ENCODE measurements at places on chromosomes 1 and 21.

DNA sequence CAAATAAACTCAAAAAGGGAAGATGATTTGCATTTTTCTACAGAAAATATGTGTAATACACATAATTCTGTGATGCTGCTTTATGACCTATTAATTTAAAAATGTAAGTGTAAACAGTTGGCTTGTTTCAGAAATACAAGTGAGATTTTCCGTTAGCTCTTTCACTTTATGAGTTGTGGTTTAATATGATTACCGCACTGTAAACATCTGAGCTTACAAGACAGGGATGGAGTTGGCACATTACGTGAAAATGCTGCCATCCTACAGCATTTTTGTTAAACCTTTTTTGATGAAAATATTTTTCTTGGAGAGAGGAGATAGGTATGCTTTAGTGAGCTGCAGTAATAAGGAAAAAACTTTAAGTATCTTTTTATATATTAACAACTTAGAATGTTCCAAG is 426.8 kb upstream of the ADAMTS5 start:
- DNase-seq = no peak

DNA sequence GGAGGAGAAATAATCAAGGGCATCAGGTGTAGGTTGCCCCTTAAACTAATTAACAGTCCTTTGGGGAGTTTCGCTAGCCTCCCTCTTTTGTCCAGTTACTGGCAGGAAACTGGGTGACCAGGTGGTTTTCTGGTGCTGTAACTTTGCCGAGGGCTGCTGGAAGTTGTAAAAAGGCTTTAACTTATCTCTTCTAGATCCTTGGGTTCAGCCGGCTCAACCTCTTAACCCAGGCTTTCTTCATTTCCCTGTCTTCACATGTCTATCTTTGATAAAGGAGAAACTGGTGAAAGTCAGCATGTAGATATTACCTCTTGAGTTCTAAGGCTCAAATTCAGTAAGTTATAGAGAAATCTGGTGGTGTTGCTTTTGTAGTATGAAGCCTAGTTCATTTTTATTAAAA is 289.7 kb upstream of the NRIP1 start:
- no peak for DNase-seq

GRCh38 chr1:111620441-111620971 is 917 bp downstream of the RAP1A start:
- DNase-seq = no peak

GRCh38 chr1:180281490-180281889 is 51.4 kb downstream of the LHX4 start:
- no peak for DNase-seq

- no peak for DNase-seq
These were observed 9.6 kb upstream of the C8B start for GRCh38 chr1:56975446-56975845.

DNA sequence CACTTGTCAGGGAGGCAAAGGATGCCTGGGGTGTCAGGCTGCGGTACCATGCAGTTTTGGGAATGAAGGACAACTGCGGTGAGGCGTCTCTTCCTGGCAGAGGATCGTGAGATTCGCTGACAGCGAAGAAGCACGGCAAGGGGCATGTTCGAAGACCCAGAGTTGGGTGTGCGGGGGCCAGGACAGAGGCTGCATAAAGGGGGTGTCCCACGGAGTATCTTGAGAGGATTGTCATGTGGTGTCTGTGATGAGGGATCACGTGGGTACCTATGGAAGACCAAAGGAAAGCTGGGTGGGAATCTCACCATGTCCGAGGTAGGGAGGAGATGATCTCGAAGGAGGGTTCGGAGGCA is 372 bp downstream of the SLC25A44 start:
- DNase-seq = no peak

DNA sequence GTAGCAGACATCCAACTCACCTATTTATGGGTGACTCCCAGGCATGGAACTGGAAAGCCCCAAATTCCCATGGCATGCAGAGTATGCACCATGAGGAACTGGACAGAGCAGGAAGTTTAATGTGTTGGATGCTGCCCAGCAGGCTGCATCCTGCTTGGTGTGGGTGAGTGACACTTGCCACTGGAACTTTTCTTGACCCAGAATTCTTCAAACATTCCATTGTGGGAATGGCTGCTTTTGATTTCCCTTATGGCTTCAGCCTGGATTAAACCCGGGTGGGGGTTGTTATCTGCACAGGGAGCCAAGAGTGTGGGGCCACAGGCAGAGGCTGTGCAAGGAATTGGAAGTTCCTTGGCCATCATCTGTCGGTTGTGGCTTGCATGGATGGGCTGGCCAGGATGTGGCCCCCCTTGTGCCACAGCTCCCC is 26.9 kb upstream of the BACE2 start:
- peak; percentile 56 for DNase-seq

DNA sequence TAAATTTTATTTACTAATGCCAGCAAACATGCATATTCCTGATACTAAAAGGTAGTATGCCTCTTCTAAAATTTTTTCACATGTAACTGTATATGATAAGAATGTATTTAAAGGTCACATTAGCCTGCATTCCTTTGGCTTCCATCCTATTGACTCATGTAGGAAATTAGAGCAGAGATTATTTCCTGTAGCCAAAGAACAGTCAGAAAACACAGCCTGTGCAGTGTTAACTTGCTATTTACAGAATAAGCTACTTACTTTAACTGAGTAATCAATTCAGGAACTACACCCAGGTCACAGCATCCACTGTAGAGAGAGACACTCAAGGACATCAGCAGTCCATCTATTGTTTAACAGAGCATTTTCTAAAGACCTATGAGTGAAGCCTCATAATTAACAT is 154.5 kb upstream of the ADGRL4 start:
- DNase-seq = peak; percentile 67

- no peak for DNase-seq
These were observed 10.0 kb downstream of the EDARADD start for GRCh38 chr1:236403905-236404696.

DNA sequence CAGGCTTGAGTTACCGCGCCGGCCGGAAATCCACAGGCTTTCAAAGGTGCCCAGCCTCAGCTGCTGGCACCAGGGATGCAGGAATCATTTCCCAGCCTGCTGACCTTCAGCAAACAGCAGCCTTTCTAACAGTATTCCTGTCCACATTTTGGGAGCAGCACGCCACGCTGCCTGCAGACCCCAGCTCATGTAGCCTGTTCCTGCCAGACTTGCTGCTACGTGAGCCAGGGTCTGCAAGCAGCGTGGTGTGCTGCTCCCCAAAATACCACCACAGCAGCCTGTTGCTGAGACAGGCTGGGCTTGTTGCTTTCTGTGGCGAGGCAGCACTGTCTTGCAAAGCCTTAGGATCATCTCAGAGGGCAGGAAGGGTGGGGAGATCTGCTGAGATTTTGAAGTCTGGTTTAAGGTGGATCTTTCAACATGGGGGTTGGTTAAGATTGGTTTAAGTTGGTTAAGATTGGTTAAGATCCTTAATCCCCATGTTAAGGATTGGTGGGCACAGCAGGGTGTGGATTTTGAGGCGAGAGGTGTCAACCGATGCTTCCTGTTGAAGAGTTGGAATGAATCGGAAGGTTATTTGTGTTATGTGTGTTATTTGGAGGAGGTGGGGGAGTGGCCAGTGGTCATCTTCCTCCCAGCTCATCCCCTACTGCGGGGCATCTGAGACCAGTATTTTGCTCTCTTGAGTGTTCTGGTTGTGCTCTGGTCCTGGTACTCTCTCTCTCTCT is 12.9 kb downstream of the FAAH start:
- no peak for DNase-seq

- DNase-seq = peak; percentile 24
These were observed 61.8 kb upstream of the PTGFRN start for GRCh38 chr1:116847688-116848531.

DNA sequence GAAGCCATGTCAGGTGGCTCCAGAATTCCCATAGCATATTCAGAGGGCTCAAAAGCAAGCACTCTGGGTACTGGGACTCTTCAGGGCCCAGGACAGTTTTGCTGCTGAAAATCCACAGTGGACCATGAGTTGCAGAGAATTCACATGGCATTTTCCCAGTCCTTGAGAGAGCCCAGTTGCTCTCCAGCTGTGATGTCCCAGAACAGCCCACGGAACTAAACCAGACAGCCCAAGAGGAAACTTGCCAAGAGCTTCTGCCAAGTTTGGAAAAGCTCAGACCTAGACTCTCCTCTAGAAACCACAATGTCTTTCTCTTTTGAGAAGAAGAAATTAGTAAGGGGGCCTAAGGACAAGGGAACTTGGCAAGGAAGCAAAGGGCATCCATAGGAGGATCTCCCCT is 69.4 kb downstream of the RGS2 start:
- no peak for DNase-seq

DNA sequence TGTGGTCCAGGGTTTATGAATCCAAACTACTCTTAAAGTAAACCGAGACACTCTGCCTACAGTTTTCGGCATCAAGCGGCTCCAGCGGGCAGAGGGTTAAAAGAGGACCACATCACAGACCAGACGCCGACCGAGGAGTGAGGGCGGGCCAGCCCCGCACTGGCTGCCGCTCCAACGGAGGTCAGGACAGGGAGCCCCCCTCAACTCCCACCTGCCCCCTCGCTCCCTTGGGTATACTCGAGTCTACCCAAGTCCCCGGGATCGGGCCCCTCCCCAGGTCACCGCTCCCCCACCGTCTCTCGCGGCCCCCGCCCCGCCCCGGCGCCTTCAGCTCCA is 312 bp downstream of the ARNT start:
- DNase-seq = peak; percentile 4

DNA sequence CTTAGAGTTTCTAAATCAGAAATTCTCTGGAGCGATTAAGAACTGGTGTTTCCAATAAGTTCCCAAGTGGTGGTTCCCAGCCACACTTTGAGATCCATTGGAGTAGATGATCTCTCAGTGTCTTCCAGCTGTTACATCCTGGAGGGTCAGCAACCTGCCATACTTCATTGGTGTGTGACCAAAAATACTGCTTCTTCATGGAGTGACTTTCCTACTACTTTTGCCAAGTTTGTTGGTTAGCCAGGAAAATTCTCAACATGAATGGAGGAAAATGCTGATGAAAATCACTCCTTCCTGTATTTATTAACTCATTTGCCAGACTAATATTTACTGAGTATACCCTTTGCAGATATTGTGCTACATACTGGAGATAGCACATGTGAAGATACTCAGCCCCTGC is 186.1 kb downstream of the FGGY start:
- no peak for DNase-seq

- no peak for DNase-seq
These were observed 331.6 kb downstream of the SRGAP2C start for GRCh38 chr1:121516234-121516967.

DNA sequence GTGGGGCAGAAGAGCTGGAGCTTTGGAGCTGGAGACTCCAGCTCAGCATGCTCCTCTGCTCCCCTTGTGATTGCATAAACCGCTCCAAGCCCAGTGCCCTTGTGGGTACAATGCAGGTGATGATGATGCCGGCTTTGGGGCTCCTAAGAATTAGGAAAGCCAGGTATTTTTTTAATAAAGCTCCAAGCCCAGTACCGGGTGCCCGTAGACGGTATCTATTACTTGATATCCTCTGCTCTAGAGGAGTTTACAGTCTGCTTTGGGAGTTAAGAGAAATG is 27.2 kb downstream of the TENT5C start:
- no peak for DNase-seq

GRCh38 chr21:16569679-16570078 is 839.9 kb downstream of the USP25 start:
- no peak for DNase-seq

- no peak for DNase-seq
These were observed 121.9 kb upstream of the BMP8A start for GRCh38 chr1:39369565-39369964.

- no peak for DNase-seq
These were observed 144.6 kb upstream of the COL6A1 start for GRCh38 chr21:45836694-45837670.

DNA sequence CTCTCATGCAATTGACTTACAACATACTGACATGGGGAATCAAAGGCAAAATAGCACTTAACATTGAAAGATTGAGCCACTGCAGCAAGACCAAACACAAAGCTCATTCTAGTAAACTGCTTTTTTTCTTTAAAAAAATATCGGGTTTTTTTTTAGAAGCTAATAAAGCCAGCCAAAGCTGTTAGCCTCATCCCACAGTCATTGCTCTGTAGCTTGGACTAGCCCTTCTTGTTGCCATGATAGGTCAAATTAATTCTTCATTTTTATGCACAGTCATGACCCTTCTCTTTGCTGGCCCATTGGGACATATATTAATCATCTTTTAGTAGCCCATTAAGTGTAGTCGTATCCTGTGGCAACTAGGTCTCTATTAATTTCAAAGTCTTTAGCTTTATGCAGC is 231.3 kb downstream of the ADGRL2 start:
- DNase-seq = no peak

DNA sequence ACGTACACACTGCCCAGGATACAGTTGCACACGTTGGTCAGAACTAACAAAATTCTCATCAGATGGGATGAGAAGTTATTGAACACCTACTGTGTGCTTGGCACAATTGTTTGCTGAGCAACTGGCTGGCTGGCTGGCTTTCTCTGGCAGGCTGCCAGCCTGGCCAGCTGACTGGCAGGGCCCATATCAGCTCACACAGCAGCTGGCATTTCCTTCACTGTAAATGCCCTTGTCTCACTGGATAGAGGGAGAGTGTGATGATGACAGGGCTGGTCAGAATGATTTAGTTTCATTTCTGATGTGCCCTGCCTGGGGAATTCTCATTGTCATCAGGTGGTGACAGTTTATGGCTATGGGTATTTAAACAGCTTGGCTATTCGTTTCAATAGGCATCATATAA is 15.8 kb downstream of the CAMK2N1 start:
- DNase-seq = no peak

DNA sequence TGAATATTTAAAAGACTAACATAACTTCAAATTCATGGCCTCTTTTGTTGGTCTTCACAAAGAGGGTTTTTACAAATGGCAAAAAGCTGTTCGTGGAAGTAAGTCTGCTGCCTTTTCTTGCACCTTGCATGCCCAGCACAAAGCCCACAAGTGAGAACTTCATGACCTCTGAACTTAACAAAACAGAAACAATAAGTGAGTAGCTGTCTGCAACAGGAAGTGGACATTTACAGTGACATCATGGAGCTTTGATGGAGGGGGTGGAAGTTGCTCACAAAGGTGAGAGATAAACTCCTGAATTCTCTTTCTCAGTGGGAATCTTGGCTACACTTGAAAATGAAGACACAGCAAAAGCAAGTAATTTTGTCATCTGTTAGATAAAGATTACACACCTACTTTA is 303.3 kb upstream of the DEPDC1 start:
- DNase-seq = no peak
